ENCODE measurements at places on chromosomes 1 and 21.

DNA sequence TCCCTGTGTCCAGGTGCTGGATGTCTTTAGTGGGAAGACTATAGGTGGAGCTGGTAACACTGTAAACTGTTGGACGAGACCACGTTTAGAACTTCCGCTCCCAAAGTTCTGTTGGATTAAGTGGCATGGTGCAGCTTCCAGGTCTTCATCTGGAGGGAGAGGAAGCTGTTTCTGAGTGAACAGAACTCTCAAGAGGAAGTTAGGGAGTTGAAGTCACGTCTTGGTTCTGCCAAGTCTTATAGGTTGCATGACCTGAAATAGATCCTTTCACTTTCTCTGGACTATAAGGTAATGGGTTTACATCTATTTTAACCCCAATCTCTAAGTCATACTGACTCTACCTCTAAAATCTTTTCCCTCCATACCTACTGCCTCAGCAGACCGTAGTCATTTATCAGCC lies 97.4 kb upstream of the TNR start:
- DNase-seq: no peak

DNA sequence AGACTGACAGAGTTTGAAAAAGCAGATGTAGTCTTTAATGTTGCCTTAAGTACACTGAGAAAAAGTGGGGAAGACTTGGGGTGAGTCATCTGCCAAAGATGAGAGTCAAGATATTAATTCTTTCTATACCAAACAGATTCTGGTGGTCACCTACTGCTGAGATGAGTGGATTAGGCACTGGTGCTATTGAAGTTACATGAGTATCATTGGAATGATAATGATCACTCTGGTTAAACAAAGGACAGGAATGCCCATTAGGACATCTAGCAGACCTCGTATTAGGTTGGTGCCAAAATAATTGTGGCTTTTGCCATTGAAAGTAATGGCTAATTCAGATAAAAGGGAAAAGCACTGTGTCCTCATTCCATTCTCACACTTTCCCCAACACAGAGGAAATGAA lies 1588.9 kb downstream of the KCNT2 start:
- DNase-seq: no peak

GRCh38 chr1:234213658-234214128 lies 159.6 kb upstream of the COA6 start:
- no peak for DNase-seq

- DNase-seq: no peak
Observed at GRCh38 chr21:26977746-26978145, 10.9 kb upstream of the ADAMTS5 start.

DNA sequence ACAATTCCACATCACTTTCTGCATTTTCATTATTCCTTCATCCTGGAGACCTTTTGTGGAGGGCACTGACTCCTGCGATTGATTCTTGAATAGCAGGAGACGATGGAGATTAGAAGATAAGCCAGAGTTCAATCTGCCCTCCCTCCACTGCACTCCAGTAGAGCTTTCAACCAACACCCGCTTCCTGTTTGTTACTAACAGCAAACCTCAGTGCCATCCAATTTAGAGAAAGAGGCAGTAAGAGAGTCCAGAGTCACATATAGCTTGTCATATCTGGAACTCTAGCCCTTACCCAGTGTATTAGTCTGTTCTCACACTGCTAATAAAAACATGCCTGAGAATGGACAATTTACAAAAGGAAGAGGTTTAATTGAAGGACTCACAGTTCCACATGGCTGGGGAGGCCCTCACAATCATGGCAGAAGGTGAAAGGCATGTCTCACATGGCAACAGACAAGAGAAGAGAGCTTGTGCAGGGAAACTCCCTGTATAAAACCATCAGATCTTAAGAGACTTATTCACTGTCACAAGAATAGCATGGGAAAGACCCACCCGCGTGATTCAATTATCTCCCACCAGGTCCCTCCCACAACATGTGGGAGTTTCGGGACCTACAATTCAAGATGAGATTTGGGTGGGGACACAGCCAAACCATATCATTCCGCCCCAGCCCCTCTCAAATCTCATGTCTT lies 55.9 kb downstream of the PCBP3 start:
- DNase-seq: no peak

GRCh38 chr1:192768463-192768862 lies 40.4 kb upstream of the RGS2 start:
- no peak for DNase-seq

- peak; percentile 53 for DNase-seq
Observed at GRCh38 chr1:166975361-166976129, at the start of gene ILDR2. Gene ILDR2 (minus strand): TSS chr1:166975540. CDS start chr1:166975268, 272 bp downstream.

GRCh38 chr1:100979631-100980030 lies 46.0 kb downstream of the DPH5 start:
- DNase-seq: no peak

DNA sequence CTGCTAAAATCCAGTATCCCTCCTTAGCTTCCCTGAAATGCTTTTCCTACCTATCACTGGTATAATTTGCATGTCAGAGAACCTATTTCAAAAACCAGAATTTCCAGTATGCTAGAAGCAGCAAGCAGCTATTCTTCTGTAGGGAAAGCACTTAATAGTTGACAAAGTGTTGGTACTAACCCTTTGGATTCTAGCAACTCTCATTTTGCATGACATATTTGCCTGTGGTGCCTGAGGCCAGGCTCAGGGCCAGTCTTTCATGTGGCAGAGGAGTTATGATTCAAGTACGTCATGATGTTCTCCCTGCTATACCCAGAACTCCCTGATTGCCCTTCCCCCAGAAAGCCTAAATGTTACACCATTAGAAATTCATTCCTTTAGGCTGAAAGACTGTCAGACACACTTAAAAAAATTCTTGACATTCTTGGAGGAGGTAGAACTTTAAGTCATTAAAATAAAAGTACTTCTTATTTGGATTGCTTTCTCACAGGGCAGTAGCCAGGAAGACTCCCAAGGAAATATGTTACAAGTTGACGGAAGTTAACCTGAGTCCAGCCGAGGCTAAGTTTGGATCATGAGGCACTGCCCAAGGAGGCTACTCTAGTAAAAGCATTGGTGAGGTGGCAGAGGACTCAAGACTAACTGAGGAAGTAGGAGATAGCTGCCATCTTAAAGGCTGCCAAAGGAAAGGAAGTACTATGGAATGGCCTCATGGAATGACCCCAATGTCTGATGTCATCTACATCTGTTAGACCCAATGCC lies 298.4 kb upstream of the SPAG17 start:
- no peak for DNase-seq

DNA sequence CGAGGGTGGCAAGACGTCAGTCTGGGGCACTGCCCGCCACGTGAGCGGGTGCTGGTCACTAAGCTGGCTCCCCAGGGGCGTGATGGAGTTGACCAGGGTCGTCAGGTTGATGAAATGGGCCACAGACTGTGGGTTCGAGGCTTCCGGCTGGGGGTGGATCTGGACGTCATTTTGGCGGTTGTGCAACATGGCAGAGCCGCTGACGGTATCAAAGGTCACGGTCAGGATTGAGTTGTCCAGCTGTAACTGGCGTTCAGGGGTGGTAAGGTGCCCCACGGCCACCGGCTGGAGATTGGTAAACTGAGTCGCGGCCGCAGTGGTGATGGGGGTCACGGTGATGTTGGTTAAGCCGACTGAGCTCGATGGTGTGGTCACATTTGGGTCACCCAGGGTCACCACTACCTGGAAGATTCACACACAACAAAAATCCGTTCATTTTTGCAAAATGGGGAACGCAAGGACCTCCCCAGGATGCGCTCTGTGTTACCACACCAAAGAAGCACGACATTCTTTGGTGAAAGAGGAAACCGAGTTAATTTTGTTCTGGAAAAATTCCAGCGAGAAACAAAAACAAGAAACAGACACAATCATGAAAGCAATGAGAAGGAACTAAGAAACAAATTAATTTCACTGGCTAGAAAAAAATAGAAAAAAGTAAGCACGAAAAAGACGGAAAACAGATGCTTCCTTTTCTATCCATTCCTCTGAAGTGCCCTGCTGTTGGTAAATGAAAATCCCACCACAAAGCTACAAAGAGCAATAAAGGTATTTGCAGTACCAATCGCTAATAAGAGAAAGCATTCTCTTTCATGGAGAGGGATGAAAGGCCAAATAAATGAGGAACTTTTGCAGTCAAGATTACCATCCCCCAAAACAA lies 34.7 kb upstream of the RIPK4 start:
- DNase-seq: no peak

DNA sequence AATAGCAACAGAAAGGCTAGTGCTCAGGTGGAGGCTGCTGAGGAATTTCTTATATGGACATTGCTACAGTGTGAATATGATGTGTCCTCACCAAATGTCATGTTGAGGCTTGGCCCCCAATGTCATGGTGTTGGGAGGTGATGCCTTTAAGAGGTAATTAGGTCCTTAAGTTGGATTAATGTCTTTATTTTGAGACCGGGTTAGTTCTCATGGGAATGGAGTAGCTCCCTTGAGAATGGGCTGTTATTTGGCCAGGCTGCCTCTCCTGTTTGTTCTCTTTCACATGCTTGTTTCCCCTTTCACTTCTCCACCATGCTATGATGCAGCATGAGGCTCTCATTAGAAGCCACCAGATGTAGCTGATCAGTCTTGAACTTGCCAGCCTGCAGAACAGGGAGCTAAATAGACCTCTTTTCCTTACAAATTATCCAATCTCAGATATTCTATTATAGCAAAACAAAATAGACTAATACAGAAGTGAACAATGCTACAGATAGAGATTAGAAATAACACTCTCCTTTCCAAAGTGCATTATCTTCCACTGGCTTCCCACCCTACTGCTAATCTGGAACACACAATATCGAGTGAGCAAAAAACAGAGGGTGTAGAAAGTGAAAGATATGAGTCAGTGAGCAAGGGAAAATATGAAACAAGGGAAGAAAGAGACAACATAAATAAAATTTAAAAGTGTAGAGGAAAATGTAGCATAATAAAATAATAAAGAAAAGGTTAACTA lies 160.2 kb downstream of the NTMT2 start:
- DNase-seq: no peak

DNA sequence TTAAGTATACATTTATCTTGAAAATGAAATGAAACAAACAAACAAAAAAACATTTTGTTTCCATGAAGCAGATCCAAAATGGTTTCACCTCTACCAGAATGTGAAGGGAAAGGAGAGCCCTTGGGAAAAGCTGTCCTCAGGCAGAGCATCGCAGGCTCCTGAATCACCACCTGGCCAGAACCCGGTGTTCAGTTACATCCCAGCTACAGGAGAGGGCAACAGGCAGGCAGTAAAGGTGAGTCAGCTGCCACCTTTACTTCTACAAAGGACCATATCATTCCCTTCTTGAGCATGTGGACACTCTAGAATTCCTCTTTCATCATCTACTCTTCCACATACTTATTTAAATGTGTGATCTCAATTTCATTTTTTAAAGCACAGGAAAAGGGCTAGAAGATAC lies 151.2 kb downstream of the PIGK start:
- DNase-seq: no peak

GRCh38 chr21:20661745-20662422 lies 336.3 kb upstream of the NCAM2 start:
- DNase-seq: no peak

- no peak for DNase-seq
Observed at GRCh38 chr21:34017039-34017961, 56.1 kb upstream of the MRPS6 start.

GRCh38 chr1:205983925-205984725 lies 19.1 kb downstream of the RAB7B start:
- DNase-seq: peak; percentile 22

DNA sequence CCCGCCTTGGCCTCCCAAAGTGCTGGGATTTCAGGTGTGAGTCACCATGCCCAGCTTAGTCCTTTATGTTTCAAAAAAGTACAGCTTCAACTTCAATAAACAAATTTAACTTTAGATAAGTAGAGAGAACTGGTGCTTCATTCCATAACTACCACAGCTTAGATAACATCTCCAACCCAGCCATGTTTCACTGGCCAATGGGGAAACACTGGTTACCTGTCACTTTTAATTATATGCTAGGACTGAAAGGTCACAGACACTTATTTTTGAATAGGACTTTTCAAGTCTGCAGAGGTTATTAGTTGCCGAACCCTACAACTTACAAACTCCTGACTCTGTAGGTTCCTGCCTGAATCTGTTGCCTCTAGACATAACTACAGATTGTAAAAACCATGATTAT lies 56.5 kb upstream of the ST6GALNAC3 start:
- no peak for DNase-seq

GRCh38 chr1:101394041-101394440 lies 157.2 kb downstream of the S1PR1 start:
- DNase-seq: no peak

GRCh38 chr1:99644279-99645004 lies 1.5 kb upstream of the PALMD start:
- DNase-seq: no peak

- DNase-seq: no peak
Observed at GRCh38 chr1:88922214-88922613, 30.8 kb upstream of the GTF2B start.
